ENCODE measurements at places on chromosomes 5 and 9.

DNA sequence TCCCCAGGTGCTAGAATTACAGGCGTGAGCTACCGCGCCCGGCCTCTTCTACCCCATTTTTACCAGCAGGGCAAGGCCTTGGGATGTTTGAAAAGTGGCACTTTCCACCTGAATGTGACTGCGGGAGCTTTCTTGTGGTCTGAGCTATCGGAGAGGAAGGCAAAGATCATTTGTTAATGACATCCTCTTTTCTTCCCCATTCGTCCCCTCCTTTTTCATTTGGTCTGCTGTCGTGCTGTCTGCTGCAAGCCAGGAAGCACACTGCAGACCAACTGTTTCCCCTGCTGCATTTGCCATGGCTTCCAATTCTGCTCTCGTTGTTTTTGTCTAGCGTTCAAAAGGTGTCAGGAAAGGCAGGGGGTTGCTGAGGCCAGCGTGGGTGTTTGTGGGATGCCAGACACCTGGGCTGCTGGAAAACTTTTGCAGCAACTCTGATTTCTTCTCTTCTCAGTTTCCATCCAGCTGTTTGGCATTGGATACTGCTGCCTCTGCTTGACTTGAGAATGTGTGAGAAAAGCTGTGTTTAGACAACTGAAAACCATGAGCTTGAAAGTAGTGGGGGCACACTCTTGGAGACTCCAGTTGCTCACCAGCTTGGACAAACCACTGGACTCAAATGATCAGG, 196.4 kb upstream of the MSX2 start:
- DNase-seq = no peak

DNA sequence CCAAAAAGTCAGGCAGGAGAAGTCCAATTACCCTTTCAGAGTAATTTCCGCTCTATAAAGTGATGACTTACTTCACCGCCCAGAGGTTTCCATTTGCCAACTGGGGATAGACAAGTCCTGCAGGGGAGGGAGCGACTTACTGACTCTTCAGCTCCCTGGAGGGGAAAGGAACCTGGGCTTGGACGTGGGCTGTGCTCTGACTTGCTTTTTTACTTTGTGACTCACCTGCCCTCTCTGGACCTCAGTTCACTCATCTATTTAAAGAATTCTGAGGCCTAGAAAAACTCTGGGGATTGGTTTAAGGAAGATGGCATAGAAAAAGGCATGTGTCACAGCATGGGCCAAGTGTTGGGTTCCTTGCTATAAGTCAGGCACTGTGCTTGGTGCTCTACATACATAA, 180.4 kb upstream of the TRIM32 start:
- DNase-seq = no peak

DNA sequence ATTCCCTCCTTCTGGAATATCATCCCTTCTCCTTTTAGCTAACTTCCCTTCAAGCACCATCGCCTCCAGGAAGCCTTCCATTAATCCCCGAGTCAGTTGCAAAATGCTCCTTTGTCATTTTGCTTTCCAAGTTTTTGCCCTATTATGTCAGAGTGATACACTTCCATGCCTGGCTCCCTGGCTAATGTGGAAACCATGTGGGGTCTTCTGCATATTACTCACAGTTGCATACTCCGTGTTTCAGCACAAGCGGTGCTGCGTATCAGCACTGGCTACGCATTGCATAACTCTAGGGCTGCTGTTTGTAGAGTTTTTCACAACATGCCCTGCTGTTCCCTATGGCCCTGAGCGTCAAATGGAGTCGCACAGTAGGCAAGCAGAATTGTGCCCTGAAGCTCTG, 1.9 kb downstream of the TEX53 start:
- no peak for DNase-seq

DNA sequence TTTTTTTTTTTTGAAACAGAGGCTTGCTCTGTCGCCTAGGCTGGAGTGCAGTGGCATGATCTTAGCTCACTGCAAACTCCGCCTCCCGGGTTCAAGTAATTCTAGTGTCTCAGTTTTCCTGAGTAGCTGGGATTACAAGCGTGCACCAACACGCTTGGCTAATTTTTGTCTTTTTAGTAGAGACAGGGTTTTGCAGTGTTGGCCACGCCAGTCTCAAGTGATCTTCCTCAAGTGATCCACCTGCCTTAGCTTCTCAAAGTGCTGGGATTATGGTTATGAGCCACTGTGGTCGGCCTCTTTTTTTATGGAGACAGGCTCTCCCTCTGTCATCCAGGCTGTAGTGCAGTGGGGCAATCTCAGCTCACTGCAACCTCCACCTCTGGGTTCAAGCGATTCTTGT, 82.9 kb downstream of the RAB24 start:
- DNase-seq = no peak

GRCh38 chr9:127114606-127115005, 7.8 kb downstream of the ANGPTL2 start:
- no peak for DNase-seq

- no peak for DNase-seq
Measured at GRCh38 chr5:38830521-38831051, 15.2 kb upstream of the OSMR start.

DNA sequence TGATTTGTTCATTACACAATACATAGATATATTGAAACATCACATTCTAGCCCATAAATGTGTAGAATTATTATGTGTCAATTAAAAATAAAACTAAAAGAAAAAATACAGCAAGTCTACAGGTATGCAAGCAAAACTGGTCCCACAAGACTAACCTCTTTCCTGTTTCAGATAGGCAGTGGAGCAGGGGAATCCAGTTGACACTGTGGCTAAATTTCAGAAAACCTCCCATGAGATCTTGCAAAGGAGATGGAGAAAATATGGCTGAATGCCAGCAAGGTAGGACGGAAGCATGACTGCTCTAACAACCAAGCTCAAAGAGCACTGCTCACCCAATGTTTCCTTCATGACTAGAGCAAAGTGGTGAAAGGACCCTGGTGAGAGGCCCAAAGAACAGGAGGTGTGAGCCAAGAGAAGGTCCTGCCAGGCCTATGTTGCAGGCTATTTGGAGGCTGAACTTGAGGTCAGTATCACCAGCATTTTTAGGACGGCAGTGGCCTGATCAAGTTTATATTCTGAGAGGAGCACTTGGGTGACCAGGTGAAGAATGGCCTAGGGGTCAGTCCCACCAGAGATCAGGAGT, 1.1 kb upstream of the SH3TC2 start:
- no peak for DNase-seq

DNA sequence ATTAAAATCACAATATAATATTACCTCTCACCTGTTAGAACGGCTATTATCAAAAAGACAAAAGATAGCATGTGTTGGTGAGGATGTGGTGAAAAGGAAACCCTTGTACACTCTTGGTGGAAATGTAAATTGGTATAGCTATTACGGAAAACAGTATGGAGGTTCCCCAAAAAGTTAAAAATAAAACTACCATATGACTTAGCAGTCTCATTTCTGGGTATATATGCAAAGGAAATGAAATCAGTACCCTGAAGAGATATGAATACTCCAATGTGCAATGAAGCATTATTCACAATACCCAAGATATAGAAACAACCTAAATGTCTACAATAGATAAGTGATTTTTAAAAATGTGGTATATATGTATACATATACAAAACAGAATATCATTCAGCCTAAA, 199.9 kb downstream of the SNX18 start:
- DNase-seq = no peak

All from right forelimb (tissue), 1 donor.